Activated CD8-positive, alpha-beta memory T cell treated with anti-CD3 and anti-CD28 coated beads for 4 hours (primary cell): ENCODE measurements at places on chromosomes 7 and 10.
A peak's percentile ranks its signal among the peaks of the same experiment; 100 is the strongest.

DNA sequence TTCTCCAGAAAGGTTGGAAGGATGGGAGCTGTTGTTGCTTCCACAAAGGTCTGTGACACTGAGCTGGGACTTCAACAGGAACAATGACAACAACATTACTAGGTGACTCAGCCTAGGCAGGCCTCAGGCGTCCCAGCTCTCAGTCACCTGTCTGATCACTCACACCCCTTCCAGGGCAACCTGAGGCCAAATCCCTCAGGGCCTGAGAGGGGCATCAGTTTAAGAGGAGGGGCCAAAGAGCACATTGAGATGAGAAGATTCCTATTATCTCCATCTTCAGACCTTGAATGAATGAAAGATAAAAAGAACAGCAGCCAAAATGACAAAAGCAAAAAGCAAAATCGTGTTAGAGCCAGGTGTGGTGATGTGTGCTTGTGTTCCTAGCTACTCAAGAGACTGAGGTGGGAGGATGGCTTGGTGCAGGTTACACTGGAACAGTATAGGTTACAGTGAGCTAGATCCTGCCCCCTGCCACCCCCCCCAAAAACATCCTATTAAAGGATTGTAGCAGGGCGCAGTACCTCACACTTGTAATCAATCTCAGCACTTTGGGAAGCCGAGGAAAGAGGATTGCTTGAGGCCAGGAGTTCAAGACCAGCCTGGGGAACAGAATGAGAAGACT lies at the start of gene ATG9B:
Gene ATG9B (minus strand): TSS at position 60 of the 622 bp plus-strand sequence. CDS start 71 bp downstream, outside the sequence.
- no peak for DNase-seq

GRCh38 chr7:147711447-147711846 lies 879.1 kb upstream of the C7orf33 start:
- no peak for DNase-seq

- DNase-seq, result no peak
These were observed 116.8 kb upstream of the PRSS1 start for GRCh38 chr7:142632271-142633134.

- no peak for DNase-seq
These were observed 486.4 kb upstream of the FOXK1 start for GRCh38 chr7:4195660-4196059.

- DNase-seq, result no peak
These were observed 22.6 kb downstream of the RNF216 start for GRCh38 chr7:5758753-5759335.

DNA sequence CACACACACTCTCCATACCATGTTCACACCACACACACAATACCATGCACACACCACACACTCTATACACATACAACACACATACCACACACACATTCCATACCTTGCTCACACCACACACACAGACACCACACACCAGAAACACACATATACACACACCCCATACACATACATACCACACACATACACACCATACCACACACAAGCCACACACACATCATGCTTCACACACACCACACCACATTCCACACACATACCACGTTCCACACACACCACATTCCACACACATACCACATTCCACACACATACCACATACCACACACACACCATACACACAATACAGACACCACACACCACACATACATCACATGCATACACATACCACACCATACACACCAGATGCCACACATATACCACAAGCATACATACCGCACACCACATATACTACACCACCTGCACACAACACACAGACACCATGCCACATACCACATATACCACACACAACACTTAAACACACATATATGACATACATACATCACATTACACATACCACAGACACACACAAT lies 282.7 kb downstream of the POU6F2 start:
- DNase-seq, result no peak

DNA sequence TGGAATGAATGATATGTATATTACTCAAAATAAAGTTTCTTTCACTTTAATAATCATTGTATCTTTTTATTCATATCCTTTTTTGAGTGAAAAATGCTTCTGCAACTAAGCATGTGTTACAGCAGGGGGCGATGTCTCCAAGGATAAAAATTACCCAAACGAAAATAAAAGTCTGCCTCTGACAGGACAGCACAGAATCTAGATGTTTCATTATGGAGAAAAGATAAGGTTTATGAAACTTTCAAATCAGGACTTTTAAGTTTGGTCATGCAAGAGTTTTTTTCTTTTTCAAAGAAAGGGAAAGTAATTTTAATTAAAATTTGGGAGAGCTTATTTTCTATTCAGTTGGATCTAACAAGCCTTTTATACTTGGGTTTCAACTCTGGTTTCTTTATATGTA lies 48.4 kb downstream of the TES start:
- no peak for DNase-seq

DNA sequence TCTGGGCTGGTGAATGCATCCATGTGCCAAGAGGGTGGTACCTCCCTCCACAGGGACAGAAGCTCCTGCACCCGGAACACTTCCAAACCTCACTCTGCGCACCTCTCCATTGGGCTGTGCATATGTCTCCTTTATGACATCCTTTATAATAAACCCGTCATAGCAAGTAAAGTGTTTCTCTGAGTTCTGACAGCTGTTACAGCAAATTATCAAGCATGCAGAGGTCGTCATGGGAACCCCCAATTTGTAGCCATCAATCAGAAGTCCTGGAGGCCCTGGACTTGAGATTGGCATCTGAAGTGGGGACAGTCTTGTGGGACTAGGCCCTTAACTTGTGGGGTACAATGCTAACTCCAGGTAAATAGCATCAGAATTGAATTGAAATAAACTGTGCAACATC lies 29.4 kb upstream of the PARD3 start:
- DNase-seq, result no peak

GRCh38 chr10:71981876-71982230 lies 17.7 kb downstream of the CHST3 start:
- DNase-seq, result no peak

DNA sequence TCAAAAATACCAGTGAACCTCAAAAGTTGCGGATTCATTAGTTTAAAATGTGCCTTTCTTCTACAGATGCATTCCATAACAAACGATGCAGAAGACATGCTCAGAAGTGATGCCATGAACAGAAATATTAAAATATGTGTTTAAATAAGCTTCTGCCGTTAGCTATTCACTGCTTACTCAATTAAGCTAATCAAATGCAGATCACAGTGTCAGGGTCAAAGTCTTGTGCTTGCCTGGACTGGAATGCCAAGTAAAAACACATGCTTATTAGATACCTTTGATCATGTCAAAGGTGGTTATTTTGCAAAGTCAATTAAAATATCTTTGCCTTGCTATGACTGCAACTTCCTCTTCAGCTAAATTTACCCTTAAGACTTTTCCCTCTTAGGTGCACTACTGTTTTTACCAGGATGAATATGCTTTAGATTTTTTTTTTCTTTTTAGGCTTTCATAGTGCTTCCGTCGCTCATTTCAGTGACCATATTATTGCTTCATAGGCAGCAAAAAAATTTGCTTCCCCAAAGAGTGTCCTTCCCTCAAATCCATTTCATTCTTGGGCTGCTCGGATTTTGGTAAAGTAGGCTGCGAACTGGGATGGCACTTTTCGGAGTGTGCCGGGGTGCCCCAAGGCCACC lies 905 bp downstream of the ASB13 start:
- DNase-seq, result no peak

GRCh38 chr10:75136346-75136745 lies 24.9 kb downstream of the SAMD8 start:
- no peak for DNase-seq

- no peak for DNase-seq
These were observed 14.5 kb downstream of the NUP42 start for GRCh38 chr7:23196306-23196705.

- no peak for DNase-seq
These were observed 63.7 kb upstream of the PPIF start for GRCh38 chr10:79283616-79284015.

DNA sequence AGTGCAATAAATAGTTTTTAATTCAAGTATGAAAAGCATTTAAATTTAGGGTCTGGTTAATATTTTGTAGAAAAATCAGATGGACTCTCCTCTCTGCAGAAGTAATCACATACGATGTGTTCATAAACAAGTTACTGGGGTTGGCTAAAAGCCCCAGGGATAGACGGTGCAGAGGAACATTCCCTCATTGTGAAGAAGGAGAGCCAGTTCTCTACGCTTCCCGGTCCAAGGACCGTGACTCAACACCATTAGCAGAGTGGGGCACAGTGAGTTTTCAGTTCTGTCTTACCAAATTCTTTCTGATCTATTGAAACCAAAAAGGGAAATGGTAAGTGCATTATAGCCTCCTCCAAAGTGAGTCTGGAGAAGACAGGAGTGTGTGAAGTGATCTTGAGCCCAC lies 327.8 kb downstream of the WDR37 start:
- DNase-seq, result no peak

DNA sequence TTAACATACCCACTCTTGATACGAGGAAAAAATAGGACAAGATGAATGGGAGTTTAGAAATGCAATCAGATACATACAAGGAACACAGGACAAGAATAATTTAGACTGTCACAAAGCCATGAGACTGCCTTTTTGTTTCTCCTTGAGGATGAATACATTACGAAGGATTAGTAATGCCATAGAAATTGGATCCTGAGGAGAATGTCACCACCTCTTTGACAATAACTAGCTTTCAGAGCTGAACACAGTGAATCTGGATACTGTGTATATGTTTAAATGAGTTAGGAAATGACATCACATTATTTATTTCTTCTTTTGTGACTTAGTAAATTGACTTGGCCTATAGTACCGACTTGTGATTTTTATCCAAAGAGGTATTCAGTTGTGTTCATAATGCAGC lies 596.3 kb upstream of the CNTNAP2 start:
- DNase-seq, result no peak

DNA sequence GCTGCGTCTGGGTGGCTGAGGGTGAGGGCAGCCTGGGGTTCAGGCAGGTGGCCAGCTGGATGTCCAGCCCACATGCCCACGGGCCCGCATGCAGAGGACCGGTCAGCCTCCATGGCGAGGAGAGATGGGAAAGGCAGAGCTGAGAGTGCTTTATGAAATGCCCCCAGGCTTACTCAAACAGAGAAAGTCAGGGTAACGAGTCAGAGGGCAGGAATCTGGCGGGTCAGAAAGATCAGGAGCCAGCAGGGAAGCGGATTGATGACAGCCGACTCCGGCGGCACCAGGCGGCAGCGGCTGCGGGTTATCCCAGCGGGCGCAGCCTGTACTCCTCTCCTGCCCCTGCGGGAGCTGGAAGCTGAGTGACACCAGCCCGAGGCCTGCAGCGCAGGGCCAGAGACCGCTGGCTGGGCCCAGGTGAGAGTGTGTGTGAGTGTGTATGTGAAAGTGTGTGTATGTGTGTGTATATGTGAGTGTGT lies 13.4 kb downstream of the SLC13A4 start:
- DNase-seq, result no peak

DNA sequence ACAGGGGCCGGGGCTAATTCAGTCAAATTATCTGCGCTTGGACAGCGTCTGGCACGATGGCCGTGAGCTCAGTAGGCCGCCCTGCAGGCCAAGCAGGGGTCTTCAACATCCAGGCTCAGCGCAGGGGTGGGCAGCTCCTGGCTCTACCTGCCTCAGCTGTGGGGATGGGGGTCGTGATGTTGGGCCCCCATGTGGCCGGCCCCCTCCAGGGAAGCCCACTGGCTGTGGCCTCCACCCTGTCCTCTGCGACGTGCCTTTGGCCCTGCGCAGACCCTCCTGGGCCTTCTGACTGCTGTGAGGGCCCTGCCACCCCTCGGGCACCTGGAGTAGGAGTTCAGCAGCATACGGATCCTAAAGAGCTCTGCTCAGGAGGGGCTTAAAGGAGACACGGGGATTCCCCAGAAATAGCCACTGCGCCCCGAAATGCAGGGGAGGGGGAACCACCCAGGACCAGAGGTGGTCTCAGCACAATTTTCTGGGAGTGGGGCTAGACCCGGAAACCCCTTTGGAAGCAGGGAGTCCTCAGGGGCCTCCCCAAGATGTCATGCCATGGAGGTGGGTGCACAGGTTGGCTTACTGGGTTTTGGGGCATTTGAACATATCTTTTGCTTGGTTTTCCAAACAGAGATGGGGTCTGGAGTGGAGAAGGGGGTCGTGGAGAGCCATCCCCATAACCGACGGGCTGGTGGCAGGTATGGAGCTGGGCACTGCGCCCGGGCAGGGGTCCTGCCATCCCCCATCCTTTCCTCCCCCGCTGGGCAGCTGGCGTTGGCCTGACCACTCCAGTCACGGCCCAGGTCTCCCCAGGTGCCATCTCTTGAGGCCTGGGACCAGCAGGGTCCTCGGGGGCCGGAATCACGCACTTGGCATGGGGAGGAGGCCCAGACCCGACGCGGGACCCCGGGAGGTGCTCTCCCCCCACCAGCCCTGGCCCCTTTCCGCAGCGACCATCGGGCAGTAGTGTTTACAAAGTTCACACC lies 4.0 kb upstream of the ADAP1 start:
- DNase-seq, result no peak

- peak; percentile 19 for DNase-seq
These were observed 390.1 kb downstream of the GATA3 start for GRCh38 chr10:8444630-8445029.

- no peak for DNase-seq
These were observed 130.8 kb upstream of the GPR26 start for GRCh38 chr10:123535386-123535785.

DNA sequence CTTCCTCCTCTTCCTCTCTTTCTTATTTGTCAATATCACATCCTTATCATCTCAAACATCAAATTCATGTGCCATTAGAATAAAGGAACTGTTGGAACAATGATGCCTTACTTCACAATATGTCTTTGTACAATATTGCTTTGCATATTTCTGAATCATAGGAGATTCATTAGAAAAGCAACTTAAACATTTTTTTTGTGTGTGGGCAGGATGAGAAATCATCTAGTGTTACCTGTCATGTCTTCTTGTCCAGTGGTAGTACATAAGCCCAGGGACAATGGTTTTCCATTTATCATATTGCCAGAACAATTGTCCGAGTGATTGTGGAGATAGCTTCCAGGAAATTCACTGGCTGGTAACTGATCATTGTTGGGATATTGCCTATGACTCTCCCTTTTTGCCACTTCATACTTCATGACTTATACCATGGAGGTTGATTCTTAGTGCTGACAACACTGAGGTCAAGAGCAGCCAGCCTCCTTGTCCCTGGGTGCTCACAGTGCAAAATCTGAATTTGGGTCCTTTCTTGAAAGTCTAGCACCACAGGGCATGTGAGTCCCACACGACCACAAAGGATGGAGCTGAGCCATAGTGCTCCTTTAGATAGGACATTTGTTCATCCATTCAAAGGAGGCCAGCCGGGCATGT lies 215.0 kb downstream of the MDFIC start:
- no peak for DNase-seq

- DNase-seq, result no peak
These were observed 181.5 kb upstream of the PLXNA4 start for GRCh38 chr7:132757783-132758182.

DNA sequence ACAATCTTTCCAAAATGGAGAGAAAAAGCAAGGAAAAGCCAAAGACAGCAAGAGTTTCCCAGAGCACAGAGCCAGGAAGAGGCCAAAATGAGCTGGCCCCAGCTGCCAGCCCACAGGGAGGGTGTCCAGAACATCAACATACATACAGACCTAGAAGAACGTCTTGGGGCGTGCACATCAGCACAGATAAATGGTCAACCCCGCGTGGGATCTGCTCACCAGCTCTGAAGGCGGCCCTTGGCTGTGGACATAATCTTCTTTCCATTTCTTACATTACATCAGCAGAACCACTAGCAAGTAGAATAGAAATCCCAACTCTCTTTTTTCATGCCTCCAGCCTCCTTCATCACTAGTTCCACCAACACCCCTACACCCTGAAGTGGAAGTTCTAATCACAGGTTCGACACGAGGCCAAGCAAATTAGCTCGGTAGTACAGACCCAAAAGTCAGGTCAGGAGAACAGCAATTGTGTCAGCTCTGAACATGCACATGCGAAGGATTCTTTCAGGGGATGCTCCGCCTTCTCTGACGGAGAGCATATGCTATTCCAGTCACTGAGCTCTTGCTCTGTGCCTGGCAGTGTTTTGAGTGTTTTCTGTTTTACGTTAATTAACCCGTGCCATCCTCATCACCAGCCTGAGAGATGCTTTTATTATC lies 16.4 kb downstream of the SH3PXD2A start:
- DNase-seq, result no peak
